ENCODE measurements at places on chromosomes 12 and 14.

GRCh38 chr14:26872515-26873361 is 274.9 kb upstream of the NOVA1 start:
- DNase-seq, result peak; percentile 29

- no peak for DNase-seq
These were observed 177.9 kb downstream of the APAF1 start for GRCh38 chr12:98823012-98823411.

GRCh38 chr12:7142809-7143465 is 12.8 kb downstream of the CLSTN3 start:
- no peak for DNase-seq

- peak; percentile 81 for DNase-seq
These were observed 46.8 kb upstream of the PCED1B start for GRCh38 chr12:47032644-47033043.

- no peak for DNase-seq
These were observed 794.1 kb downstream of the BCL11B start for GRCh38 chr14:98477935-98478334.

DNA sequence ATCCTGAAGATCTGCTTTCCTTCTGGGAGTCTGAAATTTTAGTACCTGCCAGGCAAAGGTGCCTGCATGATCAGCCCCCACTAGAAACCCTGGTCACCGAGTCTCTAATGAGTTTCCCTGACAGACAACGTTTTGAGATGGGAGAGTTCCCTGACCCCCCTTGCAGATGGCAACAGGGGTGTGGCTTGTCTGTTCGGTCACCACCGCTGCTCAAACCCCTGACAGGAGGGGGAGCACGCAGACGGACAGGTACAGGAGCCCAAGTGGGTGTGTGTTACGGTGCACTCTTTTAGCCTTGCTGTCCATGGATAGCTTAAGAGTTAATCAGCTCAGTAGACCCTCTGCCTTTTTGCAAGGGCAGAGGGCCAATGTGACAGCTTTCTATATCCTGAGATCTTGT is 19.3 kb upstream of the CDKN3 start:
- no peak for DNase-seq

- no peak for DNase-seq
These were observed 57.8 kb downstream of the C14orf132 start for GRCh38 chr14:96096639-96097610.

- peak; percentile 68 for DNase-seq
These were observed 11.2 kb upstream of the PNMA1 start for GRCh38 chr14:73725116-73726024.

DNA sequence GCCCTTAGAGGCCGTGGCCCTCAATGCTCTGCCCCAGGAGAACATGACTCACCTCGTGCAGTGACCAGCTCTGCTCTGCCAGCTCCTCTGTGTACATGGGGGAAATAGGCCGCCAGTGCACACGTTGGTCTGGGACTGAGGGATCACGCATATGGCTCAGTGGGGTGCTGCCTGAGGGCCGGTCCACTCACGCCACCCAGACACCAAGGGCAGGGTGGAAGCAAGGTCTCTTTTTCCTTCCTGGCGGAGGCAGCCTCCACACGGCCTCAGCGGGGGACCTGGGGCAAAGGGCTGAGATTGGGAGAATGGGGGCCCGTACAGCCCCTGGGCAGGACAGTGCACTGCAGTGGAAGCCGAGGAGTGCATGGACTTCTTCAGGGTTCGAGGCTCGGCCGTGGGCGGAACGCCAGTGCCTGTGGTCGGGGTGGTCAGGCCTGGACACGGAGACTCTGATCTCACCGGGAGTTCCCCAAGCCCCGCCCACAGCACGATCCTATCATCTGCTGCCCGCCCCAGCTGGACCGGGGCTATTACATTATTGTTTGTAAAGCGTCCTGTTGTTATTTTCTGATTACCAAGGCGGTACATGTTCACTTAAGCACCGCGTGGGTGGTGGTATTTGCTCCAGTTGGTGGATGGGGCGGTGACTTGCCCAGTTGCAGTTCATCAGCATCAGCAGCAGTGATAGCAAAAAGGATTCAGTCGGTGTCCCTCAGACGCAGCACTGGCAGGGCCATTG is 38.8 kb upstream of the TDRD9 start:
- no peak for DNase-seq

DNA sequence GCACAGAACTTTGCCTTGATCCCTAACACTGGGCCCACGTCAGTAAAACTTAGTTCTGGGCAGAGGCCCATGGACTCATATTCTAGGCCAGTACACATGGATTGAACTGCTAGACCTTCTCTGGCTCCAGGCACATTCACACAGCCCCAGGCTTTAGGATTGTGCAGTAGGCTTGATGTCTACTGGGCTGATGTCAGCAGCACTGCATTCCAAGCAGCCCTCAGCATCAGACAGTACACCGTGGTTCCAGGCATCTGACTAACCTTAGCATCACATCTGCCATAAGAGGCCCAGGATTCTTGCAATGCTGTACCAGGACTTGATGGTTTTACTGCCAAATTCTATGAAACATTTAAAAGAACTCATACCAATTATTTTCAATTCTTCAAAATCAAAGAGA is 301.9 kb downstream of the CCER1 start:
- peak; percentile 16 for DNase-seq

DNA sequence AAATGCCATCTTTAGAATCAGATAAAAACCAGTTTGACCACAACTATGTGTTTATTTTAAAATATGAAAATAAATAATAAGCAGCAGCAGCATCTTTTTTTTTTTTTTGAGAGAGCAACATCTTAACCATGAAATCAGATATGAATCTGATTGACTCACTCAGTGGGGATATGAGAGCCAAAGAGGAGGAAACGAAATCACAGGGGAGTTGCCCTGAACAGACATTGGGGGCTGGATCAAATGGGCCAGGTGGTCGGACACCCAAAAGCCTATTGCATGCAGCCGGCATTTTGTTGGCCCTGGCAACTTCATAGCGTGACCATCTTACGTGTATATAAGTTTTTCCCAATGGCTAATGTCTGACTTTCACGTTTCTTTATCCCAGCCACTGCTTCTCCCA is 321.1 kb downstream of the NPAS3 start:
- DNase-seq, result no peak

DNA sequence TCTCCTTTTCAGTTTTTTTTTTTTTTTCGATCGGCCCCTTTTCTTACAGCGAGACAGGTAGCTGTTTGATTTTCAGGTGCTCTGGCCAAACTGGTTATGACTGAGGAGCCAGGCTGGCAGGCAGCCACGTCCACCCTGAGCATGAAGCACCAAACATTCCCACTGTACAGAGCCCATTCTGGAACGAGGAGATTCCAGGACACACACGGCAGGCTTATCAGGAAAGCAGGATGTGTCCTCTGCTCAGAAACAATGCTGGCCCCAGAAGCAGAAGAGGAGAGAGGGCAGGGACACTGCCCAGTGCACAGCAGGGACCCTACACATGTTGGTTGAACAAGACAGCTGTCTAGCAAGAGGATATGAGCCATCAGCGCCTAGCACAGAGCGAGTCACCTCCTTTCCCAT is 3.7 kb upstream of the KRT2 start:
- no peak for DNase-seq

DNA sequence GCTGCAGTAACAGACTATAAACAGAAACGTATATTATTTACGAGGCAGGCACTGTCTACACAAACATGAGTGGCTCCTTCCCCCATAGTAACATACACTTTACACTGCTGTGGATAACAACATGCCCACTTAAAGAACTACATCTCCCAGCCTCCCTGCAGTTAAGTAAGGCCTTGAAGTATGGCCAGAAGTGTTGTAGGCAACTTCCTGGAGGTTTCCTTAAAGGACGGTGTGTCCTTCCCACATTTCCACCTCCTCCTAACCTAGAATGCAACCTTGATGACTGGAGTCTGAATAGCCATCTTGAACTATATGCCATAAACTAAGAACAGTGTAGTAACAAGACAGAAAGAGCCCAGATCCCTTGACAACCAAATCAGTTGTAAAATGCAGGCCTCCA is 20.3 kb downstream of the MED13L start:
- DNase-seq, result no peak

DNA sequence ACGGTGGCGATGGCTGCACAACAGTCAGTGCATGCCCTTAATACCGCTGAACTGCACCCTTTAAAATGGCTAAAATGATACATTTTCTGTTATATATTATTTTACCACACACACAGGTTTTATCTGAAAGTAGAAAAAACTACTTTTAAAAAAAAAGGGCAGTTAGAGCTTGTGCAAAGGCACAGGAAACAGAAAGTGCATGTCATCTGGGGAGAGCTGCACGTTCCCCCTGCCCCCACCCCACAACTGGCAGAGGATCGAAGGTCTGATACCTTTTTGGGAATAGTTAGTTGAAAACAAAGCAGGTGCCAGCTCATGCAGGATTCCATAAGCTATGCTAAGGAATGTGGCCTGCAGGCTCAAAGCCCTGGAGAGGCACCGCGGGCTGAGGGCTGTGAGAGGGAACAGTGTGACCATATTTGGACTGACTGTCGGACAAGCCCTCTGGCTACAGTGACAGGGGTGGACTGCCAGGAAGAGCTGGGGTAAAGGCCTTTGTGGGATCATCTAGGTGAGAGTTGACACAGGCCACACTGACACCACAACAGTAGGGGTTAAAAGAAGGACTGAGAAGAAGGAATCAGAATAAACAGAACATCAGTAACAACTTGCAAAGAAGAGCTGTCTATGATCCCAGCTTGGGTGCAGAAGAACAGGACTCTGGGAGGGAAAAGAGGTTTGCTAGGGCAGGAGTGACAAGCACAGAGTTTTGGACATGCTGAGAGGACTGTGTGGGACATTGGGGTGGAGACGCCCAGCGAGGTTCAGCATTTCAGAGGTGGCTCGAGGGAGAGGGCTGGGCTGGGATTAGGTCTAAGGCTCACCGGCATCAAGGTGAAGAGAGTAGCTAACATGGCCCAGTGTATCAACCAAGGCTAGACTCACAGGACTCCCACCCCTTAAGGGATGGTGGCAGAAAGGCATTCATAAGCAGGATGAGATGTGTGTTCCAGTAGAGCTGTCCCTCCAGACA is 54.6 kb downstream of the ACTN1 start:
- DNase-seq, result no peak

- DNase-seq, result no peak
These were observed 46.5 kb downstream of the NT5DC3 start for GRCh38 chr12:103794309-103795213.

GRCh38 chr14:73462048-73462715 is 3.8 kb upstream of the NUMB start:
- DNase-seq, result peak; percentile 31

DNA sequence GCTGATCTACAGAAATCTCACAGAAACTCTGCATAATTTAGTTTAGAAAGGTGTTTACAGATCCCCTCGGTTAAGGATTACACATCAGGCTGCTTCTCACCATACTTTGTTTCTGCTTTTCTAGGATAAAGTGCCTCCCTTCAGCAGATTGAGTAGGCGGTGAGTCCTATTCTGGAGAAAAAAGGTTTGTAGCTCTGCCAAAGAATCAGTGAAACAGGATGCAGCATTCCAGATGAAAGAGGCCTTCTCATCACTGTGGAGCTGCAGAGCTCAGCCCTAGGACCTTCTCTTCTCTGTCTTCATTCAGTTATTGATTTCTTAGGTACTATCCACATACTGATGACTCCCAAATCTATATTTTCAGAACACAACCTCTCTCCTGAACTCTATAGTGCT is 155.5 kb upstream of the KRR1 start:
- DNase-seq, result peak; percentile 84

DNA sequence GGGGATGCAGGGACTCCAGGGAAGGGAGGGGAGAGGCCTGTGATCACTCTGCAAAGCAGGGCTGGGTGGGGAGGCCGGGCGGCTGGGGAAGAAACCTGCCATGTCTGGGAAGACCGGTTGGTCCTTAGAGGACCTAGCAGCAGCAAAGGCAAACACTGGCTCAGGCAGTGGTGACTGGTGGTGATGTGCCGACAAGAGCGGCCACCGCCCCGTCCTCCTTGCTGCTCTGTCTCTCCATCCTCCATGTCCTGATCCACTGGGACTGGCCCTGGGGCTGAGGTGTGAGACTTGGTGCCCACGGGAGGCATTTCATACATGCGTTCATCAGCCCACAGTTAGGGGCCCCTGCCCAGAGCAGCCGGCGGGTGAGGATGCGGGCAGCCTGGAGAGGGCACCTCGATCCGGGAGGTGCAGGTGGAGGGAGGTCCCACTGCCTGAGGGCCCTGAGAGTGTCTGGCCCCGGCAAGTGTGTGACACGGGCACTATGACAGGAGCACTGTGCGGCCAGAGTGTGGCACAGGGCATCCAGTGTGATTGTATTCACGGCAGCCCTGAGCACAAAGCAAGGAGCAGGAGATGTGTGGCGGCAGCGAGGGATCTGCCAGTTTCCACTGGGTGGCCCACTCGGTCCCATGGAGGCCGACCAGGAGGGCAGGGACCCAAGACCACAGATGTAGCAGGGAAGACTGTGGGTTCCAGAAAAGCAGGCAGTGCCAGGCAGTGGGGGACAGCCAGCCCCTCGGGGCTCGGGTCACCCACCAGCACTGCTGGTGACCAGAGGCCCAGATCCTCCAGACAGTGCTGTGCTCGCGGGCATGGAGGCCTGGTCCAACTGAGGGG is 13.9 kb downstream of the ANKRD9 start:
- no peak for DNase-seq

GRCh38 chr14:73746520-73747378 is 32.6 kb upstream of the PNMA1 start:
- no peak for DNase-seq

- DNase-seq, result no peak
These were observed 85.0 kb downstream of the RNF34 start for GRCh38 chr12:121484967-121485366.

- no peak for DNase-seq
These were observed 16.3 kb upstream of the FLVCR2 start for GRCh38 chr14:75562089-75562488.

GRCh38 chr14:33103489-33103888 is 164.8 kb downstream of the NPAS3 start:
- no peak for DNase-seq

DNA sequence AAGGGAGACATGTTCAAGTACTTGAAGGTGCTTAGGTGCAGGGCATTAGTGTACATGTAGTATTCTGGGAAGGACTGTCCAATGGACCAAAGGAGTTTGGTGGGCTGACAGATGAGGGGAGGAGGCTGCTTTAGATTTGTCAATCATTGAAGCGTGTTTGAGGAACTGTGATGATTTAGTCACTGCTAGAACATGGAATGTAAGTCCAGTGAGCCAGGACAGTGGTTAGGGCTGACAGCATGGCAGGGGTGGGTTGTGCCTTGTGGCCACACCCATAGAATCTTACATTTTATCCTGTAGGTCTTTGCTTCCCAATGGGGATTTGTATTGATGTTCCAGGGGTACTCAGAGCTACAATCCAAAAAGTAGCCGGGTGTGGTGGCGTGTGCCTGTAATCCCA is 24.6 kb downstream of the DIP2B start:
- DNase-seq, result no peak

- no peak for DNase-seq
These were observed 73.2 kb downstream of the NTS start for GRCh38 chr12:85947286-85947685.

GRCh38 chr12:108361606-108362005 is 22.5 kb upstream of the CMKLR1 start:
- DNase-seq, result no peak

- DNase-seq, result peak; percentile 63
These were observed 1.4 kb downstream of the AKT1 start for GRCh38 chr14:104794099-104794498.

GRCh38 chr12:7047306-7047705 is 13.2 kb upstream of the C1S start:
- DNase-seq, result no peak

- DNase-seq, result peak; percentile 32
These were observed 190.1 kb downstream of the FOXN3 start for GRCh38 chr14:89226801-89227495.

Data from astrocyte of the spinal cord (primary cell).